ENCODE measurements at places on chromosomes 4 and X. TPM values are rescaled to one million over a fixed set of nuclear protein-coding genes. Genes with fewer than 3 reads are reported as not detected.

DNA sequence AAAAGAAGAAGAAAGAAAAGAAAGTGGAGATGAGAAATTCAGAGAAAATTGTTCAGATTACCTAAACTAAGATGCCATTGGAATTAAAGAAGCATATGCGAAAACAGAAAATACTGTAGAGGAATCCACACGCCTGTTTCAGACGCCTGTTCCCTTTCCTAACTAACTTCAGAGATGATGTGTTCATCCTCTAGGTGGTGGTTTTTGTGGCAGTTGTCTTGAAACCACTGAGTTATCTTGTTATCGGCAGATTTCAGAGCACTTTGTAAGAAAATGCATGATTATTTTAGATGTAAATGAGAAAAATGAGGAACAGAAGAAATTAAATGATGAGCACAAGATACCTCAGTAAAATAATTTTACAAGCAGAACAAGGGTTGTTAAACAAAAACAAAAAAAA lies 48.3 kb downstream of the FUNDC1 start:
- DNase-seq: no peak

Gene TCP11X2
- not detected for total RNA-seq

- no peak for DNase-seq
Observed at GRCh38 chr4:115154826-115155225, 41.4 kb upstream of the NDST4 start.

DNA sequence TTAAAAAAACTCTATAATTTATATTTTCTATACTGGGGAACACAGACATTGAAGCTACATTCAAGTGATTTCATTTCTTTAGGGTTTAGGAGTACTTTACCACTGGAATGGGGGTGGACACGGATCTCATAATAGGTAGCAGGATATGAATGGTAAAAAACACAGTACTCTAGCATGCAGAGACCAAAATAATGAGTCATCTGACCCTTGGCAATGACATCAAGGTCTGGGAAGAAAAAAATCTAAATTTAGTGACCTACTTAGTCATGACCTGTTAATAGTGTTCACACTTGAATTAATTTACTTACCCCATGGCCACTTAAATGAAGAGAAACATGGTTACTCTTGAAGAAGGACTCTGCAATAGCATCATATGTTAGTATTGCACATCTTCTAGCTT lies 187.9 kb downstream of the EPHA5 start:
- peak; percentile 79 for DNase-seq

Gene HMX1
- total RNA-seq: not detected

DNA sequence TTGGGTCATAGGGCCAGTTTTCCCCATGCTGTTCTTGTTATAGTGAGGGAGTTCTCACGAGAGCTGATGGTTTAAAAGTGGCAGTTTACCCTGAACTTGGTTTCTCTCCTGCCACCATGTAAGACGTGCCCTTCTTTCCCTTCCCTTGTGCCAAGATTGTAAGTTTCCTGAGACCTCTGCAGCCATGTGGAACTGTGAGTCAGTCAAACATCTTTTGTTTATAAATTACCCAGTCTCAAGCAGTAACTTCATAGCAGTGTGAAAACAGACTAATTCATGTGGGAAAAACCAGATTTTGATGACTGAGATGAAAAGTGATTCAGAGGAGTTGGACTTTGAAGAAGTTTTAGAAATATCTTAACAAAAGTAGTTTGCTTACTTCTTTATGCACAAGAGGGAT lies 101.4 kb downstream of the ARHGAP10 start:
- peak; percentile 57 for DNase-seq

Gene MAGEA1
- not detected for total RNA-seq

Gene TSPAN7
- total RNA-seq: not detected

DNA sequence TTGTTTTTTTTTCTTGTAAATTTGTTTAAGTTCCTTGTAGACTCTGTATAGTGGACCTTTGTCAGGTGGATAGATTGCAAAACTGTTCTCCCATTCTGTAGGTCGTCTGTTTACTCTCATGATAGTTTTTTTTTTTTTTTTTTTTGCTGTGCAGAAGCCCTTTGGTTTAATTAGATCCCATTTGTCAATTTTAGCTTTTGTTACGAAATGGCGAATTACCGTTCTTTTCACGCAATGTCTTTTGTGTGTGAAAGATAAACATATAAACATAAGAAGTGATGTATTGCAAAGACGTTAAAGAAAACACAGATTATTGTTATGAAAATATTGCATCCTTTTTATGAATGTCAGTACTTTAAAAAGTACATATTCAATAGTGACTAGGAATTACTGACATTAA lies 34.5 kb downstream of the MAGEA10 start:
- DNase-seq: no peak

DNA sequence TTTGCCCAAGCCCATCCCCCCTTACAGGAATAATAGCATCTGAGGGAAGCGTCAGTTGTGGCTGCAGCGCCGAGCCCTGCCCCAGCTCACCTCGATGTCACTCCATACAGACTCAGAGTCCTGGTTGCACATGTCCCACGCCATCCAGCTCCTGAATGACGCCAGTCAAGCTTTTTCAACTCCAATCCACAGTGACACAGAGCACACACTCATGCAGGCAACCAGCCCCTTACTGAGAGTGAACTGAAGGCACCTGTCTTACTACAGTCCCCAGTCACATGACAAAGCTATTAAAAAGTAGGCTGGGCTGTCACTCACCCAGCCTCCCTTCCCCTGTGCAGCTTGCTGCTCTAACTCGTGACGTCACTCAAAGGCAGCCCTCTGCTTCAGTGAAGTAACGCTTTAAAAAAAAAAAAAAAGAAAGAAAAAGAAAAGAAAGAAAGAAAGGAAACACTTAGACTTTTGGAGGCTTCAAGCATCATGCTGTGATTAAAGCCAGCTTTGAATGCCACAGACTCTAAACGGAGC lies at the start of gene PPARGC1A:
Gene PPARGC1A (minus strand): TSS at position 234 of the 528 bp plus-strand sequence. CDS start 90 bp downstream, at position 144.
- peak; percentile 71 for DNase-seq

Gene KLHL34
- not detected for total RNA-seq

Gene XKRX
- total RNA-seq: 0.30 TPM

GRCh38 chrX:52341493-52341892 lies 27.3 kb upstream of the XAGE2 start:
- DNase-seq: peak; percentile 29

DNA sequence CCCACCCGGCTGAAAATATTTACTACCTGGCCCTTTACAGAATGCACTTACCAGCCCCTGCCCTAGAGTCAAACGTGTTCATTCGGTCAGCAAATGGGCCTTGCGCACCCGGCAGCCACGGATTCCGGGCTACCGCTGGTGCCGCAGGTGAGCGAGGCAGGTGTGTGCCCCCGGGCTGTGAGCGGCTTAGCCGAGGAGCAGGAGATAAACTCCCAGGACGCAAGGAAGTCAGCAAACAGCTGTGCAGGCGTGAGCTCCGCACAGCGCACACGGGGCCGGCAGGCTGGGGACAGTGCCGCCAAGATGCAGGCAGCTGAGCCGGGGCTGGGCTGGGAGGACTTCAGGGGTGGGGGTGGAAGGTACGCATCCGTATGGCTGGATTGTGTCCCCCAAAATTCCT lies 211.2 kb upstream of the PSAPL1 start:
- DNase-seq: no peak

- no peak for DNase-seq
Observed at GRCh38 chrX:87064502-87064901, 453.1 kb upstream of the KLHL4 start.

DNA sequence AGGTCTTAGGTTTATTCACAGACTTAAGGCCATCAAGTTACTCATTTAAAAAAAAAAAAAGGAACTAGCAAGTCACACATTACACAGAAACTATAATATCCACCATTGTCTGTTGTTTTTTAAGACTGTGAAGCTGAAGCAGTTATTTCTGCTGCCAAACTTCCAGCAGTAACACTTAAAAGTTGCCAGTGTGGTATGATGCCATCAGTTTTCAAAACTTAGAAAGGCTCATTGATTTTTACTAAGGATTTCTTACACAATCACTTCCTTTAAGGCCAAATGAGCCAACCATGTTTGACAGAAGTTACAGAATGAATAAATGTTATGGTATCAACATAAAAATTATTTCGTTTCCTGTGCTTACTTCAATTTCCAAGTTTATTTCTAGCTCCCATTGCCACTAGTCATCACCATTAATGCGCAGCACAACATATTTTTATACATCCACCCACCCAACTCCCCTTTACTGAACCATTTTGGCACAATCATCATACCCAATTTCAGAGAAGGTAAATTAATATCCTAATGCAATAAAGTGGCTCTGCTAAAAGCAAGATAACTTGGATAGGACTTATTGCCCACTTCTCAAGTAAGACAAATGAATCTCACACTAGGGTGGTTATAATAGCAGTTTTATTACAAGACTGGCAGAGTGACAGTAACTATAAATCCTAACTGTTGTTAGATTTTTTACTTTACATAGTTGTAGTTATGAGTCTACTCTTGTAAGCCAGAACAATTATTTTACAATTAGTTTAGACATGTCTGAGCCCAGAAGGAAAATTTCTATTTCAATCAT lies 13.1 kb downstream of the PDGFC start:
- no peak for DNase-seq

GRCh38 chr4:84792366-84793301 lies 173.9 kb downstream of the WDFY3 start:
- DNase-seq: no peak

Gene ETDB
- not detected for total RNA-seq

Gene P2RY10
- not detected for total RNA-seq

- no peak for DNase-seq
Observed at GRCh38 chr4:169745291-169745690, 12.5 kb downstream of the HPF1 start.

DNA sequence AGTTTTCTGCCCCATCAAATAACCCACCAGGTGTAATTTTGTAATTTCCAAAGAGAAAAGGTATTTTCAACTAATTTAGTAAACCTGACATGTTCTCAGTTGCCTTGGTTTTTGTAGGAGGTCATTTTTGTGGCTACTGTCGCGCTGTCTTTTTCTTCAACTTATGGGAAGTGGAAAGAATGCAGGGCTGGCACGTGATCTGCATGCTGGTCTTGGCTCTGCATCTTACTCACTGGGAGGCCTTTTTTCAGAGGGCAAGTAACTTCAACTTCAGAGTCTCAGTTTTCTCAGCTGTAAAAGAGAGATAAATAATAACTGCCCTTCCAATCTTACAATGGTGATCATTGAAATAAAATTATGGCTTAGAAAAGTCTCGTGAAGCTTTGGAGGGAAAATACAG lies 109.9 kb upstream of the SMIM10 start:
- DNase-seq: no peak

- no peak for DNase-seq
Observed at GRCh38 chr4:23365086-23365485, 524.8 kb downstream of the PPARGC1A start.

Gene GAGE12E
- total RNA-seq: not detected

Gene UGT2A1
- not detected for total RNA-seq

GRCh38 chr4:187606581-187606980 lies 389.0 kb upstream of the ZFP42 start:
- DNase-seq: peak; percentile 29

GRCh38 chrX:140712413-140713173 lies 3.0 kb downstream of the LINC00632 start:
- DNase-seq: peak; percentile 37

Data from Caki2 (cell line).